ENCODE measurements at places on chromosomes 13 and 19.
A peak's percentile ranks its signal among the peaks of the same experiment; 100 is the strongest.

DNA sequence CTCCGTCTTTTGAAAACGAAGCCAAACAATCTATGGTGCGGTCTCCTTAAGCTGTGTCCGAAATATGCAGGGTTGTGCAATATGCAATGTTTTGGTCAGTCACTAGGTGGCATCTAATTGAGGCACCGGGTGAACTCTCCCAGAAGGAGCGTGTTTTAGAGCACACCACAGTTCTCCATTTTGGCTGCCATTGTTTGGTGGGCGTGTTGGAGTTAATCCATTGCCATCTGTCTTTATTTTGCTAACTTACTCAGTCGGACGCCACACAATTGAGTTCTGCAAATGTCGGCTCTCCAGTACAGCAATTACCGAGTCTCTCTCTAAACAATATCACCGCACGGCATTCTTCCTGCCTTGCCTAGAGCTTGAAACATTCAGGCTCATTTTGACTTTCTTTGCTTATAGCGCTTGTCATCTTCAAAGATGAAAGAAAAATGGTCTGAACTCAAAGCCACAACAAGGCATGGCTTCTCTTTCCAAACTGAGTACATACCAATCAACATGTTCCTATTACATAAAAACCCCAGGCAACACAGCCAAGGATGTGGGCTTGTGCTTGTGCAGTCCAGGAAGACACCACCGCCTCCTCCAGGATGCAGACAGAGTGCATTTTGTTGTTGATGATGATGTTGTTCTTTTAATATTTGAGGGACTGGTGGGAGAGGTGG is 182.0 kb upstream of the SERP2 start:
- peak; percentile 86 for DNase-seq

GRCh38 chr13:72757792-72758535 is 23.7 kb downstream of the DIS3 start:
- DNase-seq: no peak

GRCh38 chr13:82477436-82477835 is 1404.8 kb downstream of the SLITRK1 start:
- no peak for DNase-seq

DNA sequence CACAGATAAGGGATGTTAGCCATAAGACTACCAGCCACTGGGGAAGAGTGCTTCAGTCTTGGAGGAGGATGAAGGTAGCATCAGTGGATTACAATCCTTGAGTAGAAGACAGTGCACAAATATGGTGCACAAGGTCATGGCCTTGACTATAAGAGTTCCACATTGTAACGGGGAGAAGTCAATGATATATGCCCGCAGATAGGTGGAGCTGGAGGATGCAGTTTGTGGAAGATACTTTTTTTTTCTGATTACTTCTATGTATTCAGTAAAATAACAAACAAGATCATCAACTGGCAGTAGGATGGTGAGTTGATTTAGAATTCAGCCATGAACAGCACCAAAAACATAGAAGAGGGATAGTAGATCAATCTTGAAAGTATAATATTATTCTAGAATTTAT is 926.8 kb upstream of the MIR17HG start:
- no peak for DNase-seq

GRCh38 chr19:18802354-18802753 is 11.2 kb upstream of the COMP start:
- DNase-seq: no peak

GRCh38 chr13:19862481-19863313 is 752 bp downstream of the ZMYM5 start:
- DNase-seq: peak; percentile 2

- DNase-seq: peak; percentile 9
Observed at GRCh38 chr13:76271728-76272232, 614.4 kb downstream of the KCTD12 start.

DNA sequence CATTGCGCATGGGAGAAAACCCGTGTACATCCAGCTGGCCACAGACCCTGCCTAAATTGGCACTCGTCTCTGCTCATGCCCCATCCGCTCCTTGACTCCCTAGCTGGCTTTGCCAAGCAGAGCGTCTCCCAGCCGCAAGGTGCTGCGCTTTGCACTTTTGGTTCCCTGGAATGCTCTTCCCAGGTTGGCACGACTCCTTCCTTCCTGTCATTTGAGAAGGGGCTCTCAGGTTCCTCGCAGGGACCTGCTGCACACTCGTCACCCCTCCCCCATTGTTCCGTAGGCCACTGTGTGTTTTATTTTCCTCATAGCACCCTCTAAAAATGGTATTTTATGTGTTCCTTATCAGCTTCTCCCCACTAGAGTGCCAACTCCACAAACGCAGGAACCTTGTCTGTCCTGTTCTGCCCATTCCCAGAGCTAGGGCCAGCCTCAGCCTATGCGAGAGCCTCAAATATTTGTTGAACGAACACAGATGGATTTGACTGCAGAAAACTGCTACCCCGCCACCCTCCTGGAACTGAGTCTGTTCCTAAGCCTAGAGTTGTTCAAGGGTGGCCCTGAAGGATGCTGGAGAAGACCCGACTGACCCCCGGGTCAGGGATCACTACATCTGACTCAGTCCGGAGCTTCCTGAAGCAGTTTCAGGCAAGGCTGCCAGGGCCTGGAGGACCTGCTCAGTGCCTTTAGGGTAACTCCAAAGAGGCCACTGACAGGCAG is 8.4 kb upstream of the CEBPA start:
- no peak for DNase-seq

DNA sequence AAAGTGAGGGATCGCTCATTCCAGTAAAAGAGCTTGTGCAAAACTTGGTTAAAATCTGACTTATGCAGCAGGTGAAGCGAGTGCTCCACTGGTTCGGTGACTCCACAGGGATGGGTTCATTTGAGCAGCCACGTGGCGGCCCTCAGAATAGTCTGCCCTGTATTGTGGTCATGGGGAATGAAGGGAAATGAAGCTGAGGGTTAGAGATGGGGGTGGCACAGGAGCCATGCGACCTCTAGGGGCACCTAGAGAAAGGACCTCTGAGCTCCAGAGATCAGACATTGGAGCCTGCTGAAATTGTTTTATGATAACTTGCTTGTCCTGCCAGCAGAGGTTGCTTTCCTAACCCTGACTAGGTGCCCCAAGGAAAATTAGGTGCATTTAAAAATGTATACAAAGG is 26.6 kb downstream of the CBY2 start:
- DNase-seq: no peak

- DNase-seq: no peak
Observed at GRCh38 chr19:46147166-46147740, 785 bp upstream of the IGFL2 start.

- no peak for DNase-seq
Observed at GRCh38 chr19:29293292-29293691, 80.3 kb upstream of the UQCRFS1 start.

- no peak for DNase-seq
Observed at GRCh38 chr19:1400281-1401137, 833 bp downstream of the GAMT start.

GRCh38 chr13:105135852-105136615 is 1399.4 kb downstream of the EFNB2 start:
- no peak for DNase-seq

DNA sequence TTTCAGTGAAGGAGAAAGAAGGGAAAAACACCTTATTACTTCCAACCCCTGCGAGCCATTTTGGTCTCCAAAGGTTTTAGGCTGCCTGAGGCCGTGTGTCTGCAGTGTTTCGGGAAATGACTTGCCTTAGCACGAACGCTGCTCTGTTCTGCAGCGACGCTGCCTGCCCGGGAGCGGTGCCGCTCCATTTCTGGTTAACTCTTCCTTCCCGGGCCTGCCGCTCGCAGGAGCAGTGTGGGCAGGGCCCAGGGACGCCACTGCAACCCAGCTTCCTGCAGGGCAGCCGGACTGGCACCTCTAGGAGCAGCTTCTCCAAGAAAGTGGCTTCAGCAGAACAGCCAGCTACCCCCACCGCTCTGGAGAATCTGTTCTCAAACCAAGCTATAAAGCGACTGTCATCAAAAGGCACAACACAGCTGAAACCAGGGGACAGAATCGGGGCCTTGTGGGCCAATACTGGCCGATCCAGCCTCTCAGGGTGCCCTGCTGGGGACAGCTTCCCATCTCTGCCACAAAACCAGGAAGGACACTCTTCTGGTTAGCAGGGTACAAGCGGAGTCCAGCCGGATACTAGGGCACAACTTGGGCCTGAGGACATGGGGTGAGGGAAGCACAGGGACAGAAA is 72.2 kb downstream of the KCTD15 start:
- DNase-seq: peak; percentile 59

DNA sequence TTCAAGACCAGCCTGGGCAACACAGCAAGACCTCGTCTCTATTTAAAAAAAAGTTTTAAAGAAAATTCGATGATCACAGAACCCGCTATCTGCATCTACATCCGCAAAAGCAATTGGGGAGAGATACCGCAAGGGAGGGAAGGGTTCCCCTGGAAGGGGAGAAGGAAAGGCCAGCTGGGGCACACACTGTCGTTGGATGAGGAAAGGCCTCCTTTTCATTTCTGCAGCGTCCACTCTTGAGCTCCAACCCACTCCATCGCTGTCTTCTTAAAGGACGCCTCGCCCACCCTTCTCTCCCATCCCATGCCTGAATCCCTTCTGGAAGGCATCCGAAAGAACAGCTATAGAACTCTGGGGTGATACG is 3.2 kb upstream of the PRKCG start:
- no peak for DNase-seq

GRCh38 chr19:51726049-51726448 is 2.3 kb upstream of the HAS1 start:
- peak; percentile 83 for DNase-seq

DNA sequence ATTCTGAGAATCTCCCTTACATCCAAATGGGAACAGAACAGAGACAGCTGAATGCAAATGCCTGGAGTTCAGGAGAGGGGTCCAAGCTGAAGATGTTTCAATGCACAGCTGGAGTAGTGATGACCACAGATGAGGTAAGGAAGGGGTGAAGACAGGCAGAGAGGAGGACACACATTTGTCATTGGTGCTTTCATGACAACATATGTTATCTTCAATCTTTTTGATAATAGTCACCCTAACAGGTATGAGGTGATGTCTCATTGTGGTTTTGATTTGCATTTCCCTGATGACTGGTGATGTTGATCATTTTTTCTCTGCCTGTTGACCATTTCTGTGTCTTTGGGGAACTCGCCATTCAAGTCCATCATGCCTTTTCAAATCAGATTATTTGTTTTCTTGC is 19.2 kb downstream of the SIGLEC7 start:
- DNase-seq: no peak

- no peak for DNase-seq
Observed at GRCh38 chr19:6608940-6609339, 18.0 kb upstream of the CD70 start.

GRCh38 chr13:34114581-34114980 is 296.6 kb downstream of the RFC3 start:
- no peak for DNase-seq

- DNase-seq: peak; percentile 71
Observed at GRCh38 chr13:74443631-74444030, 309.4 kb upstream of the KLF12 start.

DNA sequence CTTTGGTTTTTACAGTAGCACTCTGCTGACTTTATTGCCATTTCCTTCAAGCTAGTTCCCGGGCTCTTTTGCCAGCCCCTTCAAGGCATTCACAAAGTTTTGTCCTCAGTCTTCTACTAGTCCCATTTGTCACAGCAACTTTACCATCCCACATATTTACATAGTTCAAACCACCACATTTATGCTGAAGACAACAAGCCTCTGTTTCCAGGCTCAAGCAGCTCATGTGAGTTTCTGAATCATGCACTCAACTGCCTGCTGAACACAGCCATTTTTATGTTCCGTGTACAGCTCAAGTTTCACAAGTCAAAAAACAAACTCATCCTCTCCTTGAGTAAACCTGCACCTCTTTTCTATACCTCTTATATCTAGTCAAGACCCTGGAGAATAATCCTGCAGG is 977.0 kb upstream of the SLC10A2 start:
- no peak for DNase-seq

DNA sequence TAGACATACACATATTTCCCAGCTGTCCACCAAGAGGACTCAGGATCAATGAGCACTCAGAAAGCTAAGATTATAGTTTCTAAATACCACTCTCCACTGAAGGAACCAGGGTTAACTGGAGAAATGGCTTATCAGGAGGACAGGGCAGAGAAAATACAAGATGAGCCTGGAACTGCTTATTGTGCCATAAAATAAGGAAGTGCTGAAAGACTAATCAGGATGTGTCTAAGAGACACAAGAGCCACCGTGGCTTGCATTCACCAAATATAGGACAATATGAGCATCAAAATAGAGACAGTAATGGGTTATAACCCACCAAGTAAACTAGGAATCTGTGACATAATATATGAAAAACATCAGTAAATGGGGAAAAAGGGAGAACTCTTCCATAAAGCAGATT is 32.8 kb downstream of the KLF12 start:
- DNase-seq: no peak

DNA sequence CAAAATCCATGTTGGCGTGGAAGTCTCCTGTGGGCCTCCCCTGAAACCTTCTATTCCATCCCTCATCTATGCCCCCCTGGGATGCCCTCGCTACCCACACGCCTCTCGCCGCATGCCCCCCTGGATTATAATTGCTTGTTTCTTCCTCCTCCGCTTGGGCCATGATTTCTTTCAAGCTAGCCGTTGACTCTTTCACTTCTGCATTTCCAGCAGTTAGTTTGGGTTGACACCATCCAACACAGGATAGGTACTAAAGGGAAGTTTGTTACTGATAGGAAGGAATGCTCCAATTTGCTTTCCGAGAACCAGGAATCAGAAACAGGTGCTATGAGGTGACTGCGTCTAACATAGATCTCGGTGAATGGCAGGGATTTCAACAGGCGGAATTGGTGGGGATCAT is 7.7 kb upstream of the SLC25A15 start:
- DNase-seq: no peak

DNA sequence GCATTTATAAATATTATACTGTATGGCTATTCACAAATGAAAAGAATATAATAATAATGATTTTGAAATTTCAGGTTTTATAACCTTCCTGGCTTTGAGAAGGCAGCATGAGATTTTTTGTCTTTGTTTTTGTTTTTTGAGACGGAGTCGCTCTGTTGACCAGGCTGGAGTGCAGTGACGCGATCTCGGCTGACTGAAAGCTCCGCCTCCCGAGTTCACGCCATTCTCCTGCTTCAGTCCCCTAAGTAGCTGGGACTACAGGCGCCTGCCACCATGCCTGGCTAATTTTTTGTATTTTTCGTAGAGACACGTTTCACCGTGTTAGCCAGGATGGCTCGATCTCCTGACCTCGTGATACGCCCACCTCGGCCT is 64.1 kb downstream of the ZNF429 start:
- DNase-seq: peak; percentile 17

DNA sequence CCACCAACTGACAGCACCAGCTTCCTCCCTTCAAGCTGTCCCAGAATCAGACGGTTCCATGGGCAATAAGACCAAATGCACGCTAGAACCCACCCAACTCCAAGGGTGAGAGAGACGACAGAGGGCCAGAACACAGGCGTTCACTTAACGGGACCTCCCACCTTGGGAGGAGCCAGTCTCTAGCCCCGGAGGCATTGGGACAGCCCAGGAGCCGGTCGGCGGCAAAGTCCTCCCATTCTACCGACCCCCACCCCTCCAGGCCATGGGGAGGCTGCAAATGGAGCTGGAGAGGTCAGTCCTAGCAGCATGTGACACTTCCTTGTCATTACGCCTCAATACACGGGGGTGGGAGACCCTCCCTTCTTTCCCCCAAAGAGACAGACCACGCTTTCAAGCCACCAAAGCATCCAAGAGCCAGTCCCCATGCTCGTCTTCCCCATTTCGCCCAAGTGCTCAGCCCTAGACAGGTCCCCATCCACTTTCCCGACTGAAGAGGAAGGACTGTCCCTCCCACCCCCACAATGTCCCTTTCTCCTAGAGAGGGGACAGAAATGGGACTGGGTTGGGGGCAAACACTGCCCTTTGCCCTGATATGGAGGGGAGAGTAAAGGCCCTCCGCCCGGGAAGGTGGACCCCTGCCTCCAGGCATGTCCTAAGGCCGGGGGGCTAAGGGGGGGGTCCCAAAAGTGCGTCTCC is 964 bp downstream of the KHSRP start:
- DNase-seq: peak; percentile 52

- peak; percentile 53 for DNase-seq
Observed at GRCh38 chr13:89490661-89491060, 1819.5 kb downstream of the SLITRK5 start.
